ENCODE measurements at places on chromosomes 1 and 21.

- DNase-seq: no peak
Measured at GRCh38 chr1:66489151-66489550, 44.8 kb upstream of the SGIP1 start.

DNA sequence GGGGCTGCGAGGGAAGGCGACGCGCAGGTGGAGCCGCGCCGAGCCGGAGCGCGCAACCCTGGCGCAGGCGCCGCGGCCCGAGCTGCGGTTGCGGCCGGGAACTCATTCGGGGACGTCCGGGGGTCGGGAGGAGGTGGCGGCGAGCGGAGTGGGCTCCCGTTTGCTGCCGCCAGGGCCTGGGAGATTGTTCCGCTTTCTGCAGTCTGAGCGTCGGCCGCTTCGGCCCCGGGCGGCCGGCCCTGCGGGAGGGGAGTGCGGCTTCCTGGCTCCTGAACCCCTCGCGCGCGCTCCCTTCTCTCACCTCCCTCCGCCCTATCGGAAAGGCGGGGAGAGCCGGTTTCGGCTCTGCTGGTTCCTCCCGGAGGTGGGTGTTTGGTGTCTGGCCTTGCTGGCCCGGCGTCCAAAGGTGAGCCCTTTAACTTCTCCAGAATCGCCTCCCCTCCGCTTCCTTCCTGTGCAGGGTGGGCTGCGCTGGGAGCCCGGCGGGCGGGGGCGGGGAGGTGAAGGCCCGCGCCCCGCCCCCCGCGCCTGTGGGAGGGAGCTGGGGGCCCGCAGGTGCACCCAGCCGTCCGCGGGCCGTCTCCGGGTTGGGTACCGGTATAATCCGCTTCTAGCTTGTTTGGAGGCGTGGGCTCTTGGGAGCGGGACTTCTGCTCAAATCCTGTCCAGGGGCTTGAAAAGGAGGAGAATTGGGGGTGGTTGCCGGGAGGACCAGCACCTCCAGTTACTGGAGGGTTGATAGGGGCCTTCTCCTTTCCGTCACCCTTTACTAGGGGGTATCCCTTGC, 683 bp downstream of the LRRC8D start:
- no peak for DNase-seq

- DNase-seq: no peak
Measured at GRCh38 chr1:50099654-50100053, 9.1 kb upstream of the ELAVL4 start.

DNA sequence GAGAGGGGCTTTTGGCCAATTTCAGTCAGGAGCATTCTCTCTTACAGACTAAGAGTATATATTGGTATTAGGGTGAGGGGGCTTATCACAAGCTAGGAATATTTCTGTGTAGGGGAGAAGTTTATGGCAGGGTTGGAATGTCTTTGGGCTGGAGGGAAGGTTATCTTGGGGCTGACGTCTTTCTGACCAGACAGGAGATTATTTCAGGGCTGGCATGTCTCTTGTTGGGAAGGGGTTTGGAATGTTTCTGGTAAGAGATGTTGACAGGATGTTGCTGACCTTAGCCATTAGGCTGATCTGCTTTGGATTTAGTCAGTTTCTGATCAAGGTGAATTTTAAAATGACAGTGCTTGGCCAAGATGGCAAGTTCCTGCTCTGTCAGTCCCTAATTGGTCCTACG, 17.8 kb upstream of the HSD3B1 start:
- DNase-seq: no peak

DNA sequence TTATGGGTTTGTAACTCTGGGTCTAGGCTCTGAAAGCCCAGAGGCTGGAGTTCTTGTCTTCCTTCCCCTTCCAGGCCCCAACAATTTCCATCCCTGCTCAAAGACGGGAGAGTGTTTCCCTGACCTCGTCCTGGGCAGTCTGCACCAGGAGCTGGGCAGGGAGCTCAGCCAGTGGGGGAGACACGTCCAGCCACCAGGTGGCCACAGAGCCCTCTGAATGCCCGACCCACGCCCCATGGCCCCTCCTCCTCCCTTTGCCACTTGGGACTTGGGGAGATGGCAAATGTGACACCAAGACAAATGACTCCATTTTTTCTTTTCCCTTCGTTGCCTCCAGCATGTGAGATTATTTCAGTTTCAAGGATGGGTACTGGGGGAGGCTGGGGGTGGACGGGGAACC, 159.9 kb upstream of the AJAP1 start:
- DNase-seq: peak; percentile 50

- DNase-seq: no peak
Measured at GRCh38 chr1:65147424-65148177, 402 bp upstream of the AK4 start.

DNA sequence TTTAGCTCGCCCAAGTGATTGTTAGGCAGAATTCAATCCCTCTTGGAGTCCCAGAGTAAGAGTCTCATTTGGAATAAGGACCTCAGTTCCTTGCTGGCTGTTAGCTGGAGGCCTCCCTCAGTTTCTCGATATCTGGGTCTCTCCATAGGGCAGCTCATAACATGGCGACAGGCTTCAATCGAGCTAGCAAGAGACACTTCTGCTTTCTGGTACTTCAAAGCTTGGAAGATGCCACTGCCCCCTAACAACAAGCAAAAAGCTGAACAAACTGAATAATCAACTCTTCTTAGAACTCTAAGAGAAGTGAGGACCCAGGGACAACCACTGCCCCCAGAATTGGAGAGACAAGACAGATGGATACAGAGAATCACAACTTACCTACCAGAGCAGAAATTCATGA, 86.2 kb downstream of the TEX35 start:
- DNase-seq: no peak

GRCh38 chr1:9595156-9595967, 6.7 kb downstream of the TMEM201 start:
- peak; percentile 84 for DNase-seq

DNA sequence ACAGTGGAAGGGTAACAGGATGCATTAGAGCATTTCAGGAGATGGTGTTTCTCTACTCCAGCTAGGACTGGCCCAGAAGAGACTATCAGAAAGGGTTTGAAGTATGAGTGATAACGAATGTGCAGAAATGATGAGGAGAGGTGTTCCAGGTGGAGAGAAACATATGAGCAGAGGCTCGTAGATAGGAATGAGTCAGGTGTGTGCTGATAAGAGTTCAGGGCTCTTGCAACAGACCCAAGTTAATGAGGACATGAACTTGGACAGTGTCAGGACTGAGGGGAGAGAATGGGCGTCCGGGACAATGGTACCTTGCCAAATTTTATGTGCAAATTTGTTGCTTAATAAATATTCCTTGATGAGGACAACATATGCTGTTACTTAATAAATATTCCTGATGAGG, 183.9 kb upstream of the NFIA start:
- DNase-seq: no peak

GRCh38 chr1:78003882-78004718, 639 bp upstream of the DNAJB4 start:
- DNase-seq: no peak

DNA sequence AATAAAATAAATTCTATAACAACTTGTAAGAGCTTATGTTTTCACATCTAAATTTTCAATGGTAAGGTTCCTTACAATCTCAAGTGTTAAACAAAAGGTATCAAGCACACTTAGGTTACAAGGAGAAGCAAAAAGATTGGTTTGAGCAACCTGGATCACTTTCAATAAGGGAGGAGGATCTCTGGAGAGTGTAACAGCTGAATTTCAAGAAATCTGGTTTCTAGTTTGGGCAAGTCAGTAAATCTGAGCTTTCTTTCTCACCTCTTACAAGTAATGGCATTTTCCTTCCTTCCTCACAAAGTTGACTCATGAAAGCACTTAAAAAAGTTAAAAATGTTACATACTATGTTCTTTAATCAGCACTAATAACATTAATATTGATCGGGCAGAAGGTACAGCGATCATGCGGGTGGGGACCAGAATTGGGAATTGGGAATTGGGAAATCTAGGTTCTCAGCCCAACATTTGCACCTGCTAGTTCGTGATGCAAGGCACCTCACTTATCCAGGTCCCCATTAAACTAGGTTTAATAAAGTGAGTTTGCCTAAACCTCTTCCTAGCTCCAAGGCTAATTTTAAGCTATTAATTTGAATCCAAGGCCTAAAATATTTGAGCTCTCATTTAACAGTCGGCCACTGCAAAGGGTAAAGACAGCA, 3.1 kb downstream of the NUCKS1 start:
- DNase-seq: no peak

- no peak for DNase-seq
Measured at GRCh38 chr1:197783510-197783948, 8.2 kb upstream of the DENND1B start.

Data from chondrocyte (in vitro differentiated cells).